ENCODE measurements at places on chromosomes 3 and 15.
A peak's percentile ranks its signal among the peaks of the same experiment; 100 is the strongest.

- no peak for DNase-seq
Measured at GRCh38 chr3:123351501-123351900, 97.4 kb downstream of the ADCY5 start.

DNA sequence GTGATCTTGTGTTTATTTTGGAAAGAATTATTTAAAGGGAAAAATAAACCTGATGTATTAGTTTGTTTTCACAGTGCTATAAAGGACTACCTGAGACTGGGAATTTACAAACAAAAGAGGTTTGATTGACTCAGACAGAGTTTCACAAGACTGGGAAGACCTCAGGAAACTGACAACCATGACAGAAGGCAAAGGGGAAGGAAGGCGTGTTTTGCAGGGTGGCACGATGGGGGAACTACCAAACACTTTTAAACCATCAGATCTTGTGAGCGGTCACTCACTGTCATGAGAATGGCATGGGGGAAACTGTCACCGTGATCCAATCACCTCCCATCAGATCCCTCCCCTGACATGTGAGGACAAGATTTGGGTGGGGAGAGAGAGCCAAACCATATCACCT is 87.0 kb downstream of the TP63 start:
- no peak for DNase-seq

GRCh38 chr3:129594409-129594808 is 12.1 kb downstream of the PLXND1 start:
- DNase-seq: no peak

- peak; percentile 43 for DNase-seq
Measured at GRCh38 chr15:74978503-74978902, 16.9 kb upstream of the SCAMP5 start.

DNA sequence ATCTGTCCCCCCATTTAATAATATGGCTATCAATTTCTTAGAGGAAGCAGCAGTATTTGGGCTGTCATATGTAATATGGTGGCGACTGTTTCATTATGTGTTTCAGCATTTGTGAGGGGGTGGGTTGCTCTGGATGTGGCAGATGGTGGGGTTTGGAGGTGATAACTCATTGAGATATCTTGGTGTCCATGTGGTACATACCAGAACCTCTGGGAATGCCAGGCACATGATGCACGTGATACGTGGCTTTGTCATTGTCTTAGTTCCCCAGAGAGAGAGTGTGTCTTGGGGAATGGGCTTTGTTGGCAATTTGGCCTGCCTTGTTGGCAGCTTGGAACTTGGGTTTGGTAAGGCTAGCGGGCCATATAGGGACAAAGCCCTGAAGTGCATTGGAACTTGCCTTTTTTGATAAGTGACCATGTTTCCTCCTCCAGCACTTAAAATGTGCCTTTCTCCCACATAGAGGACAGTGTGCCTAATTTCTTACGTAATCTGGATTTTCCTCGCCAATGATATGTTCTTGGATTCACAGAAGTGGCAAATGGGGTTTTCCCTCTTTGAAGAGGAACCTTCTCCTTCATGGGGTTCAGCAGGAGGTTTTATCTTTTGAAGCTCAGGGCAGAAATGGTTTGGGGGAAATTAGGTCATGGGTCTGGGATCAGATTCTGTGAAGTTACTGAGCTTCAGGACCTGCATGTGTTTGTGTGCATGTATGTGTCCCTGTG is 79.5 kb downstream of the DNASE1L3 start:
- DNase-seq: no peak

DNA sequence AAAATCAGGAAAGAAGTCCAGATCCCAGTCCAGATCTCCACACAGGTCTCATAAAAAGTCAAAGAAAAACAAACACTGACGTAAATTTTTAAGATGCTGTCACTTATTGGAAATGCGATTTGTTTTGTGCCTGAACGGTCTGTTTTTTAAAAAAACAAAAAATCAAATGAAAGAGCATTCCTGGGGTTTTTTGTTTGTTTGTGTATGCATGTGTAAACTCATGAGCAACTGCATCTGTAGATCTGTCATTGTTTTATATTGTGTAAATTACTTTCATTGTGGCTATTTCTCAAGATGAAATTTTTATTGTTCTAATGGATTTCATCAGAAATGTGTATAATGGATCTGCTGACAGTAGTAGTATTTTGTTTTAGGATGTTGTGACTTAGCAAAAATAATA is 55.0 kb downstream of the U2SURP start:
- no peak for DNase-seq

Data from stimulated activated CD8-positive, alpha-beta memory T cell treated with anti-CD3 and anti-CD28 coated beads, Interleukin-4, amount 100 ng/mL, for 24 hours (primary cell).